ENCODE measurements at places on chromosomes 7 and 10.

- DNase-seq: no peak
Observed at GRCh38 chr7:158539711-158540146, 47.9 kb downstream of the PTPRN2 start.

DNA sequence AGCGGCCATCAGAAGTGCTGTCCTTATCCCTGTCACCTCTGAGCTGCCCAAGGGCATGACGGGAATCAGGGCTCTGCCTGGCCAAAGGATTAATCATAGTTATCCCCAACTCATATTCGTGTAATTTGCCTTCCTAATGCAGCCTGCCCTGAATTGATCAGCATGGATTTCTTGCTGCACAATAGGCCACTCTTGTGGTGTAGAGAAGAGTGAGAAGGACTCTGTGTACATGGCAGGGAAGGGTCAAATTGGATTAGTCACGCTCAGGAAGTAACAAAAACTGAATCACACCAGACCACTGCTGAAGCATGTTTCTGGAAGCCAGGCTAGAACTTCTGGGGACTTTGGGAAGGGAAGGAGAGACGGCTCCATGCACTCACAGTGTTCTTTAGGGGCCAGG is 227.0 kb downstream of the BUB3 start:
- no peak for DNase-seq

GRCh38 chr7:139737221-139738100 is 40.3 kb downstream of the HIPK2 start:
- DNase-seq: no peak

DNA sequence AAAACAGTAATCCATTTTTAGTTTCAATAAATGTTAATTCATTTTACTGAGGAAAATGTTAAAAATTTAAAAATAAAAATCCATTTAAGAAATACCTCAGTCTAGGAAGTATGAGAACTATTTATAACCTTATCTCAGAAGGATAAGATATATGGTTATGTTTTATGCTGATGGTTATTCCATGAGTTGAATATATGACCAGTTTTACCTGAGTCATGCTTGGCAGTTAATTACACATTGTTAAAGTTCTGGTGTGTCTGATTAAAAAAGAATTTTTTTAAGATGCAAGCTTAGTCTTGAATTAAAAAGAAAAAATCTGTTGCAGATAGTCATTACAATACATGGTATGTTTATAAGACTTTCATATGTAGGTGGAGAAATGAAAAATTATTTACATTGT is 191.7 kb downstream of the ARL4A start:
- DNase-seq: no peak

DNA sequence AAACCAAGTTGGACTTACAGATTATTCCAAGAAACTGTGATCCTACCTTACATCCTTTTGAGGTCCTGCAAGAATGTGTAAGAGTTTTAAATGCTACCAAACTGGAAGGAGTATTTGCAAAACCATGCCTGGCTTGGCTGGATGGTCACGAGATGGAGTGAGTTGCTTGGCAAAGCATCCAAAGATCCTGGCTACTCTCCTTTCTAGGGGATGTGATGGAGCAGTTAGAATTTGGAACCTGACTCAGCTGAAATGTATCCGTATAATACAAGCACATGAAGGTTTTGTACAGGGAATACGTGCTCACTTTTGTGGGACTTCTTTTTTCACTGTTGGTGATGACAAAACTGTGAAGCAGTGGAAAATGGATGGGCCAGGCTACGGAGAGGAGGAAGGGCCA is 13.3 kb upstream of the SYPL1 start:
- no peak for DNase-seq

- DNase-seq: peak; percentile 22
Observed at GRCh38 chr7:2855386-2855785, 11.3 kb upstream of the GNA12 start.

DNA sequence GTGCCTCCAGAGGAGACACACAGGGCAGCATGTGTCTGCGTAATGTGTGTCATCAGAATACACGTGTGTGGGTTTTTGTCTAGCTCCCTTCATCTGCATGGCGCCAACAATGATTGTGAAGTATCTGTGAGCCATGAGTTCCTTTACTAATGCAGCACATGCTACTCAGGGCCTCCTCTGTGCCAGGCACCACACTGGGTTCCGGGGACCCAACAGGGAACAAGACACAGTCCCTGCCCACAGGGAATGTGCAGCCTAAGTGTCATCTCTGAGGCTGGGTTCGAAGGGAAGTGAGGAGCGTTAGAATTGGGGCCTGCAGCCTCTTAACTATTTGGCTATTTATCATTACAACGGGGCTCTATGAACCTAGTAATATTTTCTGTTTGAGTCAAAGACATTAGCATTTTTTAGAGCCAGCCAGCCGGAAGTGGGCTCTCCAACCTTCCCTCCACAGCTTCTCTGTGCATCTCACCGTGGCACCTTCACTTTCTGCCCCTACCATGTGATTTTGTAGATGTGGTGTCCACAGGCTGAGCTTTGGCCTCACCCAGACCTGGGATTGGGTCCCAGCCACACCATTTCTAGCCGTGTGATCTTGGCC is 43.9 kb upstream of the SRGN start:
- DNase-seq: no peak

GRCh38 chr10:49803988-49804387 is 41.9 kb upstream of the OGDHL start:
- no peak for DNase-seq

DNA sequence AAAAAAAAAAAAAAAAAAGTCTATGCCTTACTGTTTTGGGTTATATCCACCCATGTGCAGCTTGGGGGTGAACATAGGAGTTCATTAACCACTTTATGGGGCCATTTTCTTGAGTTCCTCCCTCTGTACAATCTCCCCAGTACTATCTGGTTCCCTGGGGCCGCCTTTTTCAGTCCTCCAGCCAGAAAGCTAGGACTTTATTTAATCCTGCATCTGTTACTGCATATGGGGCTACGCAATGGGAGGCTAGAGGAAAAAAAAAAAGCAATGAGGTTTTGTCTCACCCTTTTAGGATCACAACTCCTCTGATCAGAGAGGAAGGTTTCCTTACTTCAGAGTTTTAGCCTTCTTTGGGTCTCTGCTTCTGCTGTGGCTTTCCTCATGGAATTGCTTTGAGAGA is 51.0 kb downstream of the BTRC start:
- DNase-seq: no peak

GRCh38 chr7:141045126-141045841 is 28.6 kb upstream of the TMEM178B start:
- no peak for DNase-seq

DNA sequence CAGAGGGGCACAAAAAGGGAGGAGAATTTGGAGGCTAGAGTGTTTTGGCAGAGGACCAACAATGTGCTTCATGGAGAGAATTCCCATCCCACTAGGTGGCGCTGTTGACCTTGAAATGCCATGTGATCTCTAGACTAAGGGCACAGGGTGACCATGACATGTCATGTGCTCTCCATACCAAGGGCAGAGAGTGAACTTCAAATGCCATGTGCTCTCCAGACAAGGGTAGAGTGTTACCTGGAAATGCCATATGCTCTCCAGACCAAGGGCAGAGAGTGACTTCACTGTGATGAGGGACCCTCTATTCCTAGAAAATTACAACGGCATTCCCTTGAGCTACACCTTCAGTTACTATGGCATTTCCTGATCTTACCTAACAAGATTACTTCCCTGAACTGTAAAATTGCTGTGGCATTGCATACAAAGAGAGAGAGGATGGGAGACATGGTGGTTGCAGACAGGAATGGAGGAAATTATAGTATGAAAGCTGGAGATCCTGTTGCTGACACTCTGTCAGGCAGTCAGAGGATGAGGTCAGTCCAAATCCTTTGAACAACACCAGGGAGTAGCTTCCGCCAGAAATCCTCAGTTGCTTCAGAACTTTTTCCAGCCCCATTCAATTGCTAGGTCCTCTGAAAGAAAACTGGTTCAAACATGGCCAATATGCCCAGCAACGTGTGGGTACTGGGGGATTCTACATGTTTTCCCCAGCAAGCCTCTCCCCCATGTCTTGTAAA is 60.9 kb upstream of the ACSM6 start:
- DNase-seq: peak; percentile 62

DNA sequence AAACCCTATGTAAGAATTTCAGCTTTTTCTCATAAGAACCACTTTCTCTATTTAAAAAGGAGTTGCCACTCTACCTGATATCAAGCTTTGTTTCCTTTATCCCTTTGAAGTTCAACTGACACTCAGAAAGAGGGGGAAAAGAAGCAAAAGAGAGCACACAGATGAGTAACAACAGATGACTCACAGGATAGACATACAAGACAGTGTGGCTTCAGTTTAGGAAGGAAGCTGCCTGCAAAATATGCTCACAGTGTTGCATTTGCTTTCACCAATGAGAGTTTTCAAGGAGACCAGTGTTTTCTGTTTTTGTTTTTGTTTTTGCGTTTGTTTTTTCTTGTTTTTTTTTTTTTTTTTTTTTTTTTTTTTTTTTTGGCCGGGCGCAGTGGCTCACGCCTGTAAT is 1181.6 kb downstream of the DNAJB9 start:
- peak; percentile 40 for DNase-seq

- DNase-seq: no peak
Observed at GRCh38 chr10:103282961-103283360, 6.0 kb downstream of the INA start.

DNA sequence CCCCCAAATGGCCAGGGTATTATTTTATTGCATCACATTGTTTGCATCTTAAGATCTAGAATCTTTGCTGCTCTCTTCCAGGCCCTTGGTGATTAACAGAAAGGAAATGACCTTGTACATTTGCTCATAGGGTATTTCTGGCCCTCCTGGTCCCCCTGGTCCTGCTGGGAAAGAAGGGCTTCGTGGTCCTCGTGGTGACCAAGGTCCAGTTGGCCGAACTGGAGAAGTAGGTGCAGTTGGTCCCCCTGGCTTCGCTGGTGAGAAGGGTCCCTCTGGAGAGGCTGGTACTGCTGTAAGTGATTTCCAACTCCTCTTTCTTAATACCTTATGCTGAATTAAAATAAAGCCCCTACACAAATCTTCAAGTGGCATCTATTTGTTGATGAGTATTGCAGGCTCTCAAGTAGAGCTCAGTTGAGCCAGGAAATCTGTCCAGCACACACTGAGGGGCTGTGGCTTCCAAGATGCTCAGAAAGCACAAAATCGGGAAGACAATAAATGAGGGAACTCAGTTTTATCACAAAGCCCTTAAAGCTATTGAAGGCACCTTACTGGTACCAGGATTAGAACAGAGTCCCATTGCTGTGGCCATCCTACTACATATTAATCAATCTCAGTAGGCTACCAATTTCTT is 28.2 kb downstream of the COL1A2 start:
- no peak for DNase-seq

DNA sequence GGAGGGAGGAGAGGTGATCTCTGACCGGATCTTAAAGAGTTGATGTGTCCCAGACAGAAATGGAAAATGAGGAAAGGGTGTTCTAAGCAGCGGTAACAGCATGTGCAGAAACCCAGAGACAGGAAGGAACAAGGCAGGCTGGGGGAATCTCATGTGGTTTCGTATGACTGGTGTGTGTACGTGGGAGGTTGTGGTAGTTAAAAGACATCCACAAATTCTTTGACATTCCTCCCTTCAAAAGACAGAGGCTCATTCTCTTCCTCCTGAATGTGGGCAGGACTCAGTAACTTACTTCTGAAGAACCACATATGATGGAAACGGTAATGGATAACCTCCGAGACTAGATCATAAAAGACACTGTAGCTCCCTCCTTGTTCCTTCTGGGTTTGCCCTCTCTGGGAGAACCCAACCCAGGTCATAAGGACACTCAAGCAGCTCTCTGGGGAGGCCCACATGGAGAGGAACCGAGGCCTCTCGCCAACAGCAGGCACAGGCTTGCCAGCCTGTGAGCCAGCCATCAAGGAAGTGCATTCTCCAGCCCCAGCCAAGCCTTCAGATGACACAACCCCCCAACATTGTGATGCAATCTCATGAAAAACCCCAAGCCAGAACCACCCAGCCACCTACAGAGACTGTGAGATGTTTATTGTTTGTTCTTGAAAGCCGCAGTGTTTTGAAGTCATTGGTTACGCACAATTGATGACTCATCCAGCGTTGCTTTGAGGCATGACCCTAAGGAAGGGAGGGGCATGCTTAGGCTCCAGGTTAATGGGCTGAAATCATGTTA is 116.0 kb downstream of the SLIT1 start:
- DNase-seq: peak; percentile 46

Measured in foreskin keratinocyte (primary cell).